ENCODE measurements at places on chromosomes 5 and 9.

- DNase-seq = no peak
These were observed 60.8 kb downstream of the WNK2 start for GRCh38 chr9:93244510-93245436.

DNA sequence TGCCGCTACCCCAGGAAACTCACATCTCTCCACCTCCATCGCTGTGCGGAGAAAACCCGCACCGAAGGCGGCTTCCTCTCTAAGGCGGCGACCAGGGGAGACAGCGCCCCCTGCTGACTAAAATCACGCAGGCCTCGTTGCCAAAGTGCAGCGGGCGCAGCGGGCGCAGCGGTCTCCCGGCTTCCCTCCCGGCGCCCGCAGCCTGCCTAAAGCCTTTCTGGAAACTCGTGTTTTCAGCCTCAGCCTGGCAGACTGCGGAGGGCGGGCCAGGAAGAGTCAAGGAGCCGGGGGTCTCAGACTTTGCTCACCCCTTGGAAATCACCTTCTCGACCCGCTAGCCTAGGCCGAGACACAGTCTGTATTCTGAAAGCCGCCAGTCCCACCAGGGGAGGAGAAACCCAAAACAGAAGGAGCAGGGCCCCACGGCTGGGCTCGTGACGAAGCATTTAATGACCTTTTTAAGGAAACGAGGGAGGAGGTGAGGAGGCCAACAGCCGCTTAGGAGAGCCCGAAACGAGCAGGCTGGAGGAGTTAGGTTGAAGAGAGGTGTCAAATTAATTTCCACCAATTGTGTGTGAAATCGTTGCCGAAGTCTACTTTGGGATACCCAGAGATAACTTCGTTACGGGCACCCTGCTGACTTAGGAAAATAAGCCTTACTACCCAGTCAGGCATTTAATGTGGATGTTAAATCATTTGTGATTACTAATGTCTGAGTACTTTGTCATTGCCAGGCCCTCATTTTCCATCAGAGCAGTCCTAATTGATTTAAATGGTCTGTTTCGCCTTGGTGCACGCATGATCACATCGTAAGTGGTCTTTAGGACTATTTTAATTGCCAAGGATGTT is 7.3 kb upstream of the FOXB2 start:
- DNase-seq = peak; percentile 70

DNA sequence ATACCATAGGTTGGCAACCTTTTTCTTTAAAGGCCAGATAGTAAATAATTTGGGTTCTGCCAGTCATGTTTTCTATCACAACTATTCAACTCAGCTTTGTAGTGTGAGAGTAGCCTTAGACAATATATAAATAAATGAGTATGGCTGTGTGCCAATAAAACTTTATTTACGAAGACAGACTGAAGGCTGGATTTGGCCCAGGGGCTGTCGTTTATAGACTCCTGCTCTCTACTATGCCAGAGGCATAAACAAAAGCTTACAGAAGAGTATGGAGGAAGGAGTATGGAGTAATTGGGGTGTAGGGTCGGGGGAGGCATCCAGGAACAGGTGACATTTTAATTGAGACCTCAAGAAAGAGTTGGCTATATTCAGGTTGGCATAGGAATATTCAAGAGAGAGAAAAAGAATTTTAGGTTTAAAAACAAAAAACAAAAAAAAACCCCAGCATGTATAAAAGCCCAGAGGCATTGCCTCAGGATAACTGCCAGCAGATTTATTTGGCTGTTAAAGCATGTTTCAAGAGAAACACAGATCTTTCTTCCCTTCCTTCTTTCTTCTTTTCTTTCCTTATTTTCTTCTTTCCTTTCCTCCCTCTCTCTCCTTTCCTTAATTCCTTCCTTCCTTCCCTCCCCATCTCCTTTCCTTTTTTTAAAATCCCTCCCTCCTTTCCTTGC is 39.9 kb downstream of the SLIT3 start:
- DNase-seq = no peak

- DNase-seq = no peak
These were observed 18.3 kb upstream of the IL33 start for GRCh38 chr9:6197330-6197729.

GRCh38 chr5:90983711-90984124 is 399.4 kb downstream of the ARRDC3 start:
- DNase-seq = no peak
